ENCODE measurements at places on chromosomes 5 and 9. TPM values are rescaled to one million over a fixed set of nuclear protein-coding genes. Genes with fewer than 3 reads are reported as not detected.

ASPN gene
- 6.3 TPM for total RNA-seq

FOXD4L4 gene
- total RNA-seq = not detected

TTC39B gene
- total RNA-seq = 8.6 TPM

RAB3C gene
- not detected for total RNA-seq

PCDHGC3 gene
- 53.1 TPM for total RNA-seq

GABRA1 gene
- total RNA-seq = not detected

PCDH1 gene
- total RNA-seq = 3.5 TPM

ELAVL2 gene
- not detected for total RNA-seq

LOX gene
- total RNA-seq = 440 TPM

PCDHB8 gene
- total RNA-seq = 2.9 TPM

HEMGN gene
- total RNA-seq = not detected

FAM200C gene
- 7.1 TPM for total RNA-seq

SLC4A9 gene
- total RNA-seq = not detected

SLCO4C1 gene
- not detected for total RNA-seq

ST6GALNAC4 gene
- 45.5 TPM for total RNA-seq

IFNK gene
- total RNA-seq = not detected

CAMK2A gene
- 0.51 TPM for total RNA-seq

GFI1B gene
- total RNA-seq = not detected

C1QTNF2 gene
- not detected for total RNA-seq

PKD2L2 gene
- total RNA-seq = not detected

EGFL7 gene
- 13.7 TPM for total RNA-seq

SOWAHA gene
- not detected for total RNA-seq
